ENCODE measurements at places on chromosomes 11 and 22. TPM values are rescaled to one million over a fixed set of nuclear protein-coding genes. Genes with fewer than 3 reads are reported as not detected.

Gene GSTT2
- polyA plus RNA-seq: not detected

Gene PRDX5
- 170 TPM for polyA plus RNA-seq

Gene TMEM45B
- polyA plus RNA-seq: 1.6 TPM

Gene KCNQ1OT1
- 0.08 TPM for polyA plus RNA-seq

Gene PANX2
- not detected for polyA plus RNA-seq

Gene HPS4
- polyA plus RNA-seq: 18.9 TPM

Measured in CD8-positive, alpha-beta memory T cell (primary cell).